Memory B cell (primary cell): ENCODE measurements at places on chromosomes 1 and 21.

- no peak for DNase-seq
Observed at GRCh38 chr1:64470665-64471217, 812 bp downstream of the CACHD1 start.

DNA sequence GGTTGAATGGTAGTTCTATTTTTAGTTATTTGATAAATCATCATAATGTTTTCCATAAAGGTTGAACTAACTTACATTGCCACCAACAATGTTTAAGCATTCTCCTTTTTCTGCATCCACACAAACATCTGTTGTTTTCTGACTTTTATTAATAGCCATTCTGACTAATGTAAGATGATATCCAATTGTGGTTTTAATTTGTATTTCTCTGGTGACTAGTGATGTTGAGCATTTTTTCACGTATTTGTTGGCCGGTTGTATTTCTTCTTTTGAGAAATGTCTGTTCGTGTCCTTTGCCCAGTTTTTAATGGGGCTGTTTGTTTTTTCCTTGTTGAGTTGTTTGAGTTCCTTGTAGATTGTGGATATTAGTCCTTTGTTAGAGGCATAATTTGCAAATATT, 24.6 kb upstream of the SLC35F3 start:
- no peak for DNase-seq

- DNase-seq, result no peak
Observed at GRCh38 chr1:218983848-218984247, 189.8 kb upstream of the LYPLAL1 start.

DNA sequence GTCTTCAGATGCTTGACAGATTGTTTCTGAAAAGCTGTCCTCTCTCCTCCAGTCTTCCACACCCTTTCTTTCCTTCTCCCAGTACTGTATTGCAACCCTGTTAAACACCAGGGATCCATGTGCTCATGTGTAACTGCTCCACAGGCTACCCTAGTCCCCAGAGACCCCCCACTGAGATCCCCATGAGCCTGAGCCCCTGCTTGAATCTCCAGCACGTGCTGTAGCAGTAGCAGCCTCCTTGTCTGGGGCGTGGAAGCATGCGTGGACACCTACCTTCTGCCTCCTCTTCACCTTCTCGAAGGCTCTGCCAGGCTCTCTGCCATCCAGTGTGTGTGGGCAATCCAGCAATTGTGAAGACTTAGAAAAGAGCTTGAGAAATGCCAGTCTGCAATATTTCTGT, 25.2 kb downstream of the GPR137B start:
- no peak for DNase-seq

- DNase-seq, result no peak
Observed at GRCh38 chr1:41479000-41479807, 5.3 kb downstream of the EDN2 start.
